H7 (cell line): ENCODE measurements at places on chromosomes 5 and 9. TPM values are rescaled to one million over a fixed set of nuclear protein-coding genes. Genes with fewer than 3 reads are reported as not detected.

DNA sequence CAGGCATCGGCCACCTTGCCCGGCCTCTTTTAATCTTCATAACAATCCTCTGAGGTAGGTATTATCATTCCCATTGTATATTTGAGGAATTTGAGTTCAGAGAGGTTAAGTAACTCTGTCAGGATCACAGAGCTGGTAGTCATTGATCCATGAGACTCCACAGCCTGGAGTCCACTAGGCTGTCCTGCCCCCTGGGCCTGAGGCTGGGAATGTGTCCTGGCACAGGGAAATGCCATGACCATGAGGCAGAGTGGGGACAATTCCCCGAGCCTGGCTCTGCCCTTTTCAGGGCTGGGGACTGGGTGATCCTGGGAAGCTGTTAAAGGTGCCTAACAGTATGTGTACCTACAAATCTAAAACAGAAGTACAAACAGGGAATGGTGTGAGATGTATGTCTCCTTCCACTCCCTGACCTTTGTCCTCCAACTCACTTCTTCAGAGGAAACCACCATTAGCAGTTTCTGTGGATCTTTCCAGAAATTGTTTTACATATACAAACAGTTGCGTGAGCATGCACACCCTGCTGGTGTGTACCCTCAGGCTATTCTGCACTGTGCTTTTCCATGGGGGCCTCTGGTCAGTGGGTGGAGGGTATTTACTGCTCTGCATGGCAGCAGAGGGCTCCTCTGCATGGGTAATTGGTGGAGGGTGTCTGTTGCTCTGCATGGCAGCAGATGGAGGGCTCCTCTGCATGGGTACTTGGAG lies 53.8 kb downstream of the NDST1 start:
- DNase-seq, result no peak

GRCh38 chr5:71645030-71645429 lies 57.9 kb downstream of the MCCC2 start:
- DNase-seq, result no peak

DNA sequence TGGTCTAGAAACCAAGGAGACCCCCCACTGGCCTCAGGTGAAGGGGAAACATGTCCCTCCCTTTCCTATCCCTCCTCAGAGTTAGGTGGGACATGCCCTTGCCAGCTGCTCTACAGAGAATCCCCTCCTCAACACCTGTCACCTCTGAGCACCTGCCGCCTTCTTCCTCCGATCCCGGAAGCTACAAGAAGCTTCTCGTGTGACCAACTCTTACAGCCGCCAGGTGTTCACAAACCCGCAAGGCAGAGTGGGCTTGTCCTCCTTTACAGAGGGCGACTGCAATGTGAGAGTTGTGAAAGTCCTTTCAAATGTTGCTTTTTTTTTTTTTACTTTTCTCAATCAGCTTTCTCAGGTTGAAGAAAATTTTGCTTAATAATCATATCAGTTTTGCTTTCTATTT lies 3.7 kb upstream of the ICE1 start:
- no peak for DNase-seq

GRCh38 chr5:162187371-162187770 lies 119.8 kb downstream of the GABRG2 start:
- no peak for DNase-seq

GRCh38 chr9:117074342-117074662 lies 340.6 kb downstream of the ASTN2 start:
- DNase-seq, result no peak

DNA sequence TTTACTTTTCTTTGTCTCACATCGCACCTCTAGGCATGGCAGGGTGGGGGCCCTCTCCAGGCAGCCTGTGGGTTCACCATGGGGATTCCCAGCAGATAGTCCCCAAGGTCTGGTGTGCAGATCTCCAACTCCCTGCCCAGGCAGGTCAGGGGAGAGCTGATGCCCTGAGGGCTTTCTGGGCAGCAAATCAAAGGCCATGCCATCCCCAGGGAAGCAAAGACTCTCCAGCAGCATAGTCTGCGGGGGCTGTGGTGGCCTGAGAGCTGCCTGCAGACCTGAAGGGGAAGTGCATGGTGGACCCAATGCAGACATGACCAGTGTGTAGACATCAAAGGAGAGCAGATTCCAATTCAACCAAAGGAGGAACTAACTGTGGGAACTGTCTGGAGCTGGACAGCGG lies 7.7 kb downstream of the NEURL1B start:
- no peak for DNase-seq

- DNase-seq, result no peak
Observed at GRCh38 chr5:35861718-35862117, 5.0 kb downstream of the IL7R start.

GRCh38 chr5:34604119-34604675 lies 51.9 kb upstream of the RAI14 start:
- DNase-seq, result no peak

MORN5 gene
- not detected in 2 replicates for total RNA-seq

DNA sequence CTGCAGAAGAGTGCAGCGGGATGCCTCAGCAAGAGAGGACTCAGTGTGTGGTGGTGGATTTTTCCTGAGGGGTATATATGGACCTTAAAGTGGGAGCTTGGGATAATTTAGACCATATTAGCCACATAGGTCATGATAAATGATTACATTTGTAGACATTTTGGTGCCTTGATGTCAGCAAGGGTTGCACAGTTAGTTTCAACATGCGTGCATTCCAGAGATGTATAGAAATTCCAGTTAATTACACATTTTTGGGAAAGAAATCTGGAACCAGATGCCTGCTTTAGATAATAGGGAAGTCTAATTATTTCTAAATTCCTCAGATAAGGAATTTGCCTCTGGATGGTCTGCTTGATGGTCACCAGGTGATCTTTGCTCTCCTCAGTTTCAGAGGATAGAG lies 440.6 kb upstream of the PAPPA start:
- no peak for DNase-seq

- DNase-seq, result no peak
Observed at GRCh38 chr5:176606875-176607274, 3.1 kb downstream of the GPRIN1 start.

DNA sequence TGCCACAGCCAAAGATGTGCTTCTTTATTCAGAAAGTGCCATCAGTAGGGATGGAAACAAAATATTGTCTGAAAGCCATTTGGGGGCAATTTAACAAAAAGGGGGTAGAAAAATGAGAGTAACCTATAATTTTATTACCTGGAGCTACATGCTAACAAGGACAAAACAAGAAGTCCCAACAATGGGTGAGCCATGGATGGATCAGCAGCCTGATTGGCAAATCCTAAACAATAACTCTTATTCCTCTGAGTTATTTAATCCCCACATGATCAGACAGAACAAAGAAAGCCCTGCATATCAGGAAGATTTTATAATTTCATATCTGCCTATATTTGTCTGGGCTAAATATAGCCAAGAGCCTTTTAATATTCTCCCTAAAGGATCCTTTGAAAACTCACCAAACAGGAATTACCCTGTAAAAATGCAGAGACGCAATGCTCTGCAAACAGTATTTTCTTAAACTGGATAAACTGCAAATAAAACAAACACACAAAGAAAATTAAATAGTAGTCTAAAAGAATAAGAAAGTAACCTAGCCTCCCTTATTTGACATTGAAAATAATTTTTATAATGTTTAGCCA lies 483.4 kb downstream of the ZNF608 start:
- DNase-seq, result no peak

GRCh38 chr5:124685404-124685930 lies 61.0 kb downstream of the ZNF608 start:
- DNase-seq, result no peak

DNA sequence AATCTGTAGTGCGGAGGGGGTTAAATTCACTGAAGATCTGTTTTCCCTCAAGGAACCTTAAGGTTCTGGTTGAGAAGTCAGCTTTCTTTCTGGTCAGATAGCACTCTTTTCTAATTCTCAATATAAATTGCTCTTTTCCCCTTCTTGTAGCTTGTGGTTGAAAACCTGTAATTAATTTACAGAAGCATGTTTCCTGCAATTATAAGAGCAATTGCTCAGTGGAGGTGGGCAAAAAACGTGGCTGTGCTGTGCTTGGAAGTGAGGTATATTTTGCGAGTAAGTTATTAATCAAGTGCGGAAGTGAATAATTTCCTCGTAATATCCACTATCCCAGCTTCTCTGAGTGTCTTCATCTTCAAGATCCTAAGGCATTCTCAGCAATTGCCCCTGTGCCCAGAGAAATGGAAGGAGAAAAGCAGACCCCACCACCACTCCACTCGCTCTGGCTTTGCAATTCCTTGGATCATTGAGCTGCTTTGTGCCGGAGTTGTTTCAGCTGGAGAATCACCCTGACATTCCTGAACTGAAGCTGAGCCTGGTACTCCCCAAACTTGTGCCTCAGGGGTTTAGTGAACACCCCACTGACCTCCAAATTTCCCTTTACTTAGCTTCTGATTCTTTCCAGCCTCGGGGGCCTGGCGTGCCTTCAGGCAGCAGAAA lies 140.6 kb downstream of the LRRC70 start:
- no peak for DNase-seq

DNA sequence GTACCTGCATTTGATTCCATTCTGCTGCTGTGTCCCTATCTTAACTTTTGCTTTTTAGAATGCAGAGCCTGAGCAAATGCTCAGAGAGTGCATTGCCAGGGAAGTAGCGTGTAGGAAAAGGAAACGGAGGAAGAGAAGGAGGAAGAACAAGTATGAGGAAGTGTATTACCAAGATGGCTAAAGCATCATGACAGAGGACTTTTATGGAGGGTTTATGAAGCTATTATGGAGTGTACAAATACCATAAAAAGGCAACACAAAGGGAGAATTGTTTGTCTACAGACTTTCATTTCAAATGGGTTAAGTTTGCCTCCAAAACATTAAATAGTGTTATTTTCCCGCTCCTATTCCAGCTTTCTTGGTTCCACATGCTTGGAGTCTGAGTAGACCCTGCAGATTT lies 1899.8 kb upstream of the NUDT12 start:
- no peak for DNase-seq

ZDHHC11 gene
- total RNA-seq, result 5.2 and 7.7 TPM in 2 replicates

OR1J2 gene
- not detected in 2 replicates for total RNA-seq

- DNase-seq, result no peak
Observed at GRCh38 chr5:53407373-53407772, 73.1 kb upstream of the FST start.

CNTNAP3 gene
- total RNA-seq, result 9.9 and 15.0 TPM in 2 replicates

GRCh38 chr9:13364271-13365000 lies 84.9 kb upstream of the MPDZ start:
- no peak for DNase-seq

GRCh38 chr9:70581214-70581954 lies 166.9 kb upstream of the KLF9 start:
- DNase-seq, result no peak

- DNase-seq, result no peak
Observed at GRCh38 chr9:136484153-136485048, 1.6 kb upstream of the SEC16A start.

PDLIM4 gene
- 4.7 and 11.2 TPM in 2 replicates for total RNA-seq

- peak; percentile 83 for DNase-seq
Observed at GRCh38 chr5:150637245-150638052, 3.0 kb upstream of the SYNPO start.

DNA sequence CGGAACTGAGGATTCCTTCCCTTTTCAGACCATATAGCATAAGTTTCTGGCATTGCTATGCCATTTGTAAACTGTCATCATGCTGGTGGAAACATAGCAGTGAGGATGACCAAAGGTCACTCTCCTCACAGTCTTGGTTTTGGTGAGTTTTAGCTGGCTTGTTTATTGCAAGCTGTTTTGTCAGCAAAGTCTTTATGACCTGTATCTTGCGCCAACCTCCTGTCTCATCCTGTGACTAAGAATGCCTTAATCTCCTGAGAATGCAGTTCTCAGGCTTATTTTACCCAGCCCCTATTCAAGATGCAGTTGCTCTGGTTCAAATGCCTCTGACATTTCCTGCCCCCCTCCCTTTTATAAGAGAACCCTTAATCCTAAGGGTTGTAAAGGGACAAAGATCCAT lies 26.7 kb upstream of the GRIA1 start:
- no peak for DNase-seq

DNA sequence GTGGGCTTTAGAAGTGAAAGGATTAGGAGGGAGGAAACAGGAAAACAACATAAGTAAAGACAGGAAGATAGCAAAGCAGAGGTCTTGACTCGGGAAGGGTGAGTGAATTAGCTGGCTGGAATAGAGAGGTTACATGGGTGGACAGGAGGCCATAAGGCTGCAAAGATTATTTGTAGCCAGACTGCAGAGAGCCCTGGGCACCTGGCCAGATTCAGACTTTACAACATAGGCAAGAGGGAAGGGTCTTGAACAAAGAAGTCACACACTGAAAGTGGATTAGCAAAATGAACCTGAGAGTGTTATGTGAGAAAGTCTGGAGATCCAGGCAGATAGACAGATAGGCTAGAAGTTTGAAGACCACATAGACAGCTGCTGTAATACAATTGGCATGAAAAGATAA lies 29.7 kb upstream of the CER1 start:
- DNase-seq, result no peak

ANKRD31 gene
- 0.11 TPM in 1 of 2 replicates, not detected in the other for total RNA-seq

DNA sequence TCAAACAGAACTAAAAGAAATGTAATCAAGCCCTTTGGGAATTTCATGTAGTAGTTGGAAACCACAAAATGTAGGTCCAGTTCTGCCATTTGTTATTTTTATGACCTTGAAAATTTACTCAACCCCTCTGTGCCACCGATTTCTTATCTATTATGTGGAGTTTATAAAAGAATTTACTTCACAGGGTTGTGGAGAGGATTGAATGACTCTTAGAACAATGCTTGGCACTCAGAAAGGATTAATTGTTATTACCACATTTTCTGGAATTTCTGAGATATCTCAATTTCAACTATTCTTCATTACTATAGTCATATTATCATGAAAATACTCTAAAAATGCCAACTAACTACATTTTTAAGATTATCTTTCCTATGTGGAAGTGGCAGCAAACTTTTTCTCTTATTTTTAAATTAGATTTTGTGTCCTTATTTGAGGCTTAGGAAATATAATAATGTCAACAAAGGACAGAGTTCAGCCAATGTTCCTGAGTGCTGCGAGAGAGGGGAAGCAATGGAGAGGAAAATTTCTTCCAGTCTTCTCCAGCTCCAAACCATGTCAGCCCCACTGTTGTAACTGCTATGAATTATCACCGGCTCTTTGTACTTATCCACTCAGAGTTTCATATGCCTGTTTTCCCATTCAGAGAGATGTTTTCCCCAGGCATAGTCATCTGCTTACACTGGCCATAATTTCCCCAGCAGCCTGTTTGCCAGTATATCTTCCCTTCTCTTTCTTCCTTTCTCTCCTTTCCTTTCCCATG lies 525.6 kb downstream of the SPATA31D1 start:
- DNase-seq, result no peak

GRCh38 chr9:89919171-89919681 lies 314.4 kb downstream of the GADD45G start:
- peak; percentile 75 for DNase-seq

DNA sequence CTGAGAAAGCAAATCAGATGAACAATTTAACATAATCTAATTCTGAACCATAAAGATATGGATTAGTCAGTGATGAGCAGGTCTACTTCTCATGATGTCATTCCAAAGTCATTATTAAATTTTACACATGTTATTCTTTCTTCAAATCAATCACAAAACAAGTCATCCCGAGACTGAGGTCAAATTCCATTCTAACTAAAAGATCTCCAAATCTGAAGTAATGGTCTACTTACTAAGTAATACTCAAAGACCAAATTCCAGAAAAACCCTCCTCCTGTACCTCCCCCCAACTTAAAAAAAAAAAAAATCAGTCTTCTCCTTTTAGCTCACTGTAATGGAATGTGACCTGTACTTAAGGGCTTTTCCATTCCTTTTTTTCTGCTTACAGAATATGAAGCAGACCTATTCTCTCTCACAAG lies 4.7 kb downstream of the PFDN1 start:
- no peak for DNase-seq
